ENCODE measurements at places on chromosomes 7 and 10. TPM values are rescaled to one million over a fixed set of nuclear protein-coding genes. Genes with fewer than 3 reads are reported as not detected.
A peak's percentile ranks its signal among the peaks of the same experiment; 100 is the strongest.

Gene AS3MT
- 7.8 TPM for total RNA-seq

Gene IKZF1
- total RNA-seq: 9.0 TPM

Gene CNTNAP2
- 127 TPM for total RNA-seq

Gene CFAP58
- total RNA-seq: 2.3 TPM

DNA sequence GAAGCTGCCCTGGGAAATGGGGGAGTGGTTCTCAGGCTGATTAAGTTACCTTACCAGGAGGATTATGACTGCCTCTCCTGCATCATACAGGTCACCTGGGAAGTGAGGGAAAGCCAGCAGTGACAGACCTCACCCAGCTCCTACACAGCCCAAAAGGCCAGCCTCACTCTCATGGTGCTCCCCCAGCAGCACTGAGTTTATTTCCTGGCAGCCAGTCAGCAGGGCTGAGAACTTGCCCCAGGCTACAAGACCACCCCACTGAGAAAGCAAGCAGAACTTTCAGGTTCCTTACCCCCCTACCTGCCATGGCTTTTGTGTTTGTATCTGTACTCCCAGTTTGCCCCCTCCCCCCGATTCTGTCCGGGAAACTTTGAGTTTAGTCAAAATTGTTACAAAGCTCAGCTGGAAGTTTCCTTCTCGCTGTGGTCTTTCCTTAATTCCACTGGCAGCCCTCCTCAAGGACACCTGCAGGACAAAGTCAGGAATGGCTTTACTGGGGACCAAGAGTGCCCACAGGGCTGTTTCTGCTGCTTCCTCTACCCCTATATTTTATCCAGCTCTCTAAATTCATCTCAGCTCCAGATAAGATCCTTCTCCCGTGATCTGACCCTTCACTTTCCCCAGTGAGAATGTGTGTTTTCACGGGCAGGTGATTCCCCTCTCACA lies 649.8 kb upstream of the MBL2 start:
- DNase-seq: no peak

GRCh38 chr7:26140380-26140779 lies 11.6 kb upstream of the NFE2L3 start:
- no peak for DNase-seq

- peak; percentile 69 for DNase-seq
Observed at GRCh38 chr10:95183271-95184230, 10.5 kb upstream of the ACSM6 start.

GRCh38 chr7:11228515-11228914 lies 254.8 kb downstream of the PHF14 start:
- no peak for DNase-seq

GRCh38 chr7:33130184-33130583 lies 820 bp downstream of the BBS9 start:
- DNase-seq: peak; percentile 21

DNA sequence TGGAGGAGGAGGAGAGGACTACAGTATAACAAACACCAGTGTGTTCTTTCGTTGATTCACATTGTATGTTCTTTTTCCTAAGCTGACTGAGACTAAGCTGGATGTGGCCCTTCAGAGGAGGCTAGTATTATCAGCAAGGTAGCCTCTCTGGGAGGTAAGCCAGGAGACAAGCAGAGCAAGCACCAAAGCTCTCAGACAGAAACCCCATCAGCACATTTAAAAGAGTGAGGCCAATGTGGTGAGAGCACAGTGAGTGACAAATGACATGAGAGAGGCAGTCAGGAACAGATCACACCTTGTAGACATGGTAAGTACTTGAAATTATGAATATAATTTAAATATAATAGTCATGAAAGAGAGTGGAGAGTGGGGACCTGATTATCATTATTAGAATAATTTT lies 107.6 kb downstream of the KMT2C start:
- DNase-seq: no peak

- DNase-seq: no peak
Observed at GRCh38 chr7:105677817-105678573, 96.7 kb upstream of the EFCAB10 start.

DNA sequence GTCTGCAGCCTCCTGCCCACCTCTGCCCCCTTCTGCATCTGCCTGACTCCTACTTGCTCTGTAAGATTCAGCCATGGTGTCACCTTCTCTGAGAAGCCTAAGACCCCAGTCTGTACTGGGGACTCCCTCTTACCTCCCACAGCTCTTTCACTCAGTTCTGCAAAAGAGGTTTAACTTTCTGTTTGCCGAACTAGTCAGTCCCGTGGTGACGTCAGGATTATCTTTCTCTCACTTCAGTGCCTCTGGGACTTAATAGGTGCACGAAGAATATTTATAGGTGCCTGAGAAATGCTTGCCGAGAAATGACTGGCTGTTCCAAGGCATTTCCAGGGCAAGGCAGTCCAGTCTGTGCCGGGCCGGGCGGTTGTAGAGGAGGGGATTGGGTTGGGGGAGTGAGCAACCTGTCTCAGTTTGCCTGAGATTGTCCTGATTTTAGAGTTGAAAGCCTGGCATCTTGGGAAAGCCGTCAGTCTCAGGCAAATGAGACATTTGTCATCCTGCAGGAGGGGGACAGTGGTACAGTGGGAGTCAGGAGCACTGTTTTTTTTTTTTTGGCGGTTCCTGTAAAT lies 227.5 kb upstream of the NPVF start:
- no peak for DNase-seq

GRCh38 chr10:82942286-82943099 lies 1067.5 kb downstream of the NRG3 start:
- no peak for DNase-seq
